ENCODE measurements at places on chromosomes 6 and 20.

DNA sequence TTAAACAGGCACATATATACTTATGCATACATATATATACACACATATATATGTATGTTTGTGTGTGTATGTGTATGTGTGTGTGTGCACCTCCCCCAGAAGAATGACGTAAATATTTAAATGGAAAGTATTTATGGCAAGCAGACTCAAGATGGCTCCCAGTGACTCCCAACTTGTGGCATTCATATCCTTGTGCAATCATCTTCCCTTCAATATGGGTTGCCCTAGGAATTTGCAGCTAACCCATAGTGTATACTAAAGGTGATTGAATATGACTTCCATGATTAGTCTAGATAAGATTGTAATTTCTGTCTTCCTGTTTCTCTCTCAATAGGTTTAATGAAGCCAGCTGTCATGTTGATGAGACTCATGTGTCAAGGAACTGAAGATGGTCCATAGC lies 127.6 kb downstream of the TRDN start:
- DNase-seq, result no peak

DNA sequence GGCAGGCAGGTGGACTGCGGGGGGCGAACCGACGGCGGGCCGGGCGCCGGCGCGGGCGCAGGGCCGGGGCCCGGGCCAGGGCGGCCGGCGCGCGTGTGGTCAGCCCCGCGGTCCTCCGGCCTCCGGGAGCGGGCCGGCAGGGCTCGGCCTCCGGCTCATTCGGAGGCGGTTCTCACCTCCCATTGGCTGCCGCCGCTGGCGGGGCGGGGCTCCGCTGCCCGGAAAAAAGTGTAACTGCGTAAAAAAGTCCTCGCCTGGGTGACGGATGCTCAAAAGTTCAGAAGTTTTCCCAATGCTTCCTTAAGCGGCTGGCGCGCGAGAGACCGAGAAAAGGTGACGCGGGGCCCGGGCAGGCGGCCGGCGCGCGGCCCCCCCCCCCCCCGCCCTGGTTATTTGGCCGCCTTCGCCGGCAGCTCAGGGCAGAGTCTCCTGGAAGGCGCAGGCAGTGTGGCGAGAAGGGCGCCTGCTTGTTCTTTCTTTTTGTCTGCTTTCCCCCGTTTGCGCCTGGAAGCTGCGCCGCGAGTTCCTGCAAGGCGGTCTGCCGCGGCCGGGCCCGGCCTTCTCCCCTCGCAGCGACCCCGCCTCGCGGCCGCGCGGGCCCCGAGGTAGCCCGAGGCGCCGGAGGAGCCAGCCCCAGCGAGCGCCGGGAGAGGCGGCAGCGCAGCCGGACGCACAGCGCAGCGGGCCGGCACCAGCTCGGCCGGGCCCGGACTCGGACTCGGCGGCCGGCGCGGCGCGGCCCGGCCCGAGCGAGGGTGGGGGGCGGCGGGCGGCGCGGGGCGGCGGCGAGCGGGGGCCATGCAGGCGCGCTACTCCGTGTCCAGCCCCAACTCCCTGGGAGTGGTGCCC lies at the start of gene FOXC1:
FOXC1 (plus strand) TSS at position 268 of the 849 bp plus-strand sequence; CDS start at position 799, 531 bp downstream.
- DNase-seq, result peak; percentile 77

- DNase-seq, result no peak
Measured at GRCh38 chr20:19026121-19026878, 186.1 kb upstream of the SLC24A3 start.

DNA sequence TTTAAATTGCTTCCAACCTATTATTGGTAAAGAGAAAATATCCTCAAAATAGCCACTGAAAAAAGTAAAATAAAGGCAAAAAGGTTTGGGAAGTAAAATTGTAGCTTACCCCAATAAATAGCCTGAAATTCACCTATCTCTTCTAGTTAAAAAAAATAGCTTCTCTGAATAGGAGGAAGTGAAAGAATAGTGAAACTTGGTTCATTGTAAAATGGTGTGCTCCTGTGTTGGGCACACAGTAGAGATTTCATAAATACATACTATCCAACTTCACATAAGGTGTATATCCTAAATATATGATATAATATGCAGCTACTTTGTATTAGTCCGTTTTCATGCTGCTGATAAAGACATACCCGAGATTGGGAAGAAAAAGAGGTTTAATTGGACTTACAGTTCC lies 45.3 kb downstream of the CDK19 start:
- DNase-seq, result no peak

DNA sequence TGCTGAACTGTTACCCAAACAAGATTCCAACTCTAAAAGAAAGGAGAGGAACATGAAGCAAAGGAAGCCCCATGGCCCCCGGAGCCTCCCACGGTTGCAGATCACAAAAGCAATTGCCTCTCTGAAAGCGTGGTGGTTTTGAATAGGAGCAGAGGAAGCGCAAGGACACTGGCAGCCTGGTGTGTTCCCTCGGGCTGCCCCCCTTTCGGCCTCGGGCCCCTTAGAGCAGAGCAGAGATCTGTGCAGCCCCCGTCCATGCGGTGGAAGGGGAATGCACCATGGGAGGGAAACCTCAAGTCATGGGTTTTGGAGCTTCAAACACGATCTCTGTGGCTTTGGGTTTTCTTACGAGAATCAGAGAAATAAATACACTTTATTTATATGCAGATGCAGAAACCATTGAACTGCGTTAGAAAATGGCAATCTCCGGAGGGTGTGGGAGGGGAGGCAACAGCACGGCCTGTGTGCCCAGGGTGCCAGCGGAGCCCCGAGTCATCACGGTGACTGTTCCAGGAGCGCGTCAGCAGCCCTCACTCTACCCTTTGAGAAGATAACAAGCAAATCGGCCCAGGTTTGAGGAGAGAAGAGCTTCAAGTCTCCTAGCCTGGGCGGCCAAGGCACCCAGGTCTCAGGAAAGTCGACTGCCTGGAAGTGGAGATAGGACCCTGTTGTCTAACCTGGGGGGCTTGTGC lies 20.5 kb downstream of the FOXF2 start:
- DNase-seq, result peak; percentile 3

DNA sequence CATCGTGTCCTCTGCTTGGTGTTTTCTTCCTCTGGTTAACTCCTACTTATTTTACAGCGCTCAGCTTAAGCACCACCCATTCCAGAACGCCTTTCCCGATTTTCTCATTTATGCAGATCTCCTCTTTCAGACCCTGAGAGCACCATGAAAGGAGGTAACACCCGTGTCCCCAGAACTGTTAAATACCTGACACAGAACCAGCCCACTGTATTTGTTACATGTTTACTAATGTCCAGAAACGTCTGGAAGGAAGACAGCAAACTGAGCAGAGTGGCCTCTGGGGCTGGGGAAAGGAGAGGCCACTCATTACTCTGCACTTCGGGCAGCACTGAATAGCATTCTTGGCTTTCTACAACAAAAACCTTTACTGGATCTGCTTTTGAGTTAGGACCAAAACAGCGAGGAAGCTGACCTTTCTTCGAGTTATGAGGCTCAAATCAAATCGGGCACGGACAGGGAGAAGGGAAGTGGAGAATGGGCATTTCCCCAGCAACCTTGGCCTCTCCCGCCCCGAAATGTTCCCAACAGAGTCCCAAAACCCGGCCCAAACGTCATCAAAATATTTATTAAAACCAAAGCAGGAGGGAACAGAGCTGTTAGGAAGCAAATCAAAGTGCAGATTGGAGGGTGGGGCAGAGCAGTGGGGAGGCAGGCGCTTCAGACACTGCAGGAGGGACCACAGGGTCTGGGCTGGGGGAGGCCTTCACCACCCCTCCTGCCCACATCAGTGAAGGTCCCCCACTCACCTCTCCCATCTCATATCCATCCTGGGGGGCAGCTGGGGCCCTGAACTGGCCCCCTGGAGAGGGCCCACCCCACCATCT lies 1.1 kb upstream of the NECAB3 start:
- DNase-seq, result no peak

GRCh38 chr6:71537717-71538116 lies 249.1 kb downstream of the OGFRL1 start:
- no peak for DNase-seq

DNA sequence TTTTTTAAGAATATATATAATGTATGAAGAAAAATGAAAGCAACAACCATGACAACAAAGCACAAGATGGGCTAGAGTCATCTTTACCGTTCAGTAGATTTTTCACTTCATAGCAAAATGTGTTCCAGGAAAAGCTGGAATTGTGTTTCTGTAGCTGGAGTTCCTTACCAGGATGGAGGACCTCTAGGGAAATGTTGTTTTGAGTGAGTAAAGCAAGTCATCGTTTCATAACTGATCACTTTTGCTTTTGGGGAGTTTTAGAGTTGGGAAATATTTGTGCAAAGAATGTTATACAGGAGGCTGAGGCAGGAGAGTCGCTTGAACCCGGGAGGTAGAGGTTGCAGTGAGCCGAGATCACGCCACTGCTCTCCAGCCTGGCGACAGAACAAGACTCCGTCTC lies 151.6 kb downstream of the SASH1 start:
- no peak for DNase-seq

DNA sequence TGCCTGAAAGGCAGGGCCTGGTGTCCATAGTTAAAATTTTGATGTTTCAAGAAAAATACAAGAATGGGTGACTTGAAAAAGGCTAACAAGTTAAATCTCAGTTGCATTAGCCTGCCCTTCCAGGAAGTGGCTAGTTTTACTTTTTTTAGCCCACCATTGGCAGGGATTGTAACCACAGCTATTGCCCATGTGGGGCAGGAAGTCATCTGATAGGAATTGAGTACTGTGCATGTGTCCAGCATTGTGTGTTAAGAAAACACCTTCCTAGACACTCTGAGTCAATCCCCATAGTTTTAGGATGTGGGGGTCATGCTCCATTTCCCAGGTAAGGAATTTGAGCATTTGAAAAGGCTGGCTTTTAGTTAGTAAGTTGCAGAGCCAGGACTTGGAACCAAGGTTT lies 26.9 kb downstream of the LYRM2 start:
- no peak for DNase-seq

- DNase-seq, result no peak
Measured at GRCh38 chr6:10266061-10266460, 148.8 kb downstream of the TFAP2A start.

DNA sequence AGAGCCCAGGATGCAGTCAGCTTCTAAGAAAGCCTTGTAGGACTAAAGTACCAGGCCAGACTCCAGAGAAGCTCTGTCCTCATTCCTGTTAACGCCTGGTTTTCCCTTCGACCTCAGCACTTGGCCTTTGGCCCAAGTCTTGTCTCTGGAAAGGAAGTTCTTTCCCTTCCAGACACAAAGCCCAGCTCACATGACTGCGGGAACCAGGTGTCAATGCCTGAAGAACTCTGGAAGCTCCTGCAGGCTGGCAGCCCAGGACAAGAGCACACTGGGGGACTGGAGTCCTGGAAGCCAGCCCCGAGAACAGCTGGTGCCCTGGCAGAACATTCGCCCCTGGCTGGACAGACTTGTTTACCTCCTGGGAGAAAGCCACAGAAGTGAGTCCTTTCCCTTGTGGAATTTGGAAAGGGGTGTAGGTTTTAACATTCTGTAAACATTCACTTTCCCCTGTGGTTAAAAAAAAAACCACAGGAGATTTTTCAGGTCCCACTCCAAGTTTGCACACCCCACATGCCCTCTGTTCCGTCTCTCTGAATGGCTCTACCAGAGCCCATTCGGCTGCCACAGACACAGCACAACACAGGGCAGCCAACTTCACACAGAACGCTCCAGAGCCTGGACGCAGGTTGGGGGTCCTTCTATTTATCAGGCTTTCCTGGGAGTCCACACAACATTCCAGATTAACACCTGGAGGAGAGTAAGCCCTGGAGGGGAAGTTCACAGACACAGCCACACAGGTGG lies 18.1 kb downstream of the ACSS1 start:
- DNase-seq, result no peak

- no peak for DNase-seq
Measured at GRCh38 chr20:63363013-63363957, 2.1 kb upstream of the CHRNA4 start.
